Stimulated activated CD8-positive, alpha-beta memory T cell treated with anti-CD3 and anti-CD28 coated beads, Interleukin-4, amount 100 ng/mL, for 4 hours (primary cell): ENCODE measurements at places on chromosomes 13 and 19.

- DNase-seq, result no peak
These were observed 9.3 kb downstream of the RPS9 start for GRCh38 chr19:54209811-54210494.

DNA sequence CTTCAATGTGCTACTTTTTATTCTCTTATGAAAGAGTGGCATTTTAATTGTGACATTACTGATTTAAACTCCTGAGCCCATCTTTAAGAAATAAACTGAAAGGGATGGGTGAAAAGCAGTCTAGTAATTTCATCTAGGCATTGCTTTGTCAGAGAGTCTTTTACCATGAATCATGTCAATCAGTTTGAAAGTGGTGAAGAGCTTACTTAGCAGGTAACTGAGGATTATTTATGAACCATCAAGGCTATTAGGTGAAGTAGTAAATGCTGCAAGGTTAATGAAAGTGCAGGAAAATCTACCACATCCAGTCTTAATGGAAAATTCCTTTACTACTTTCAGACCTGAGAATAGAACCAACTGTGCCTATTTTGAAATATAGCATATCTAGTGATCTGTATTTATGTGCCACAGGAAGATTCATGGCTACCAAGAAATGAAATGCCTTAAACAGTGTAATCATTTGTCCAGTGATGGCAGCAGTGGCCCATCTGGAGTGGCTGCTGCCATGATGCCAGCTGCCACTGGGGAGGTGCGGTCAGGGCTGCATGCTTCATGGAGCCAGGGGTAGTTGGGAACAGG lies 368.9 kb downstream of the SLITRK6 start:
- DNase-seq, result no peak

DNA sequence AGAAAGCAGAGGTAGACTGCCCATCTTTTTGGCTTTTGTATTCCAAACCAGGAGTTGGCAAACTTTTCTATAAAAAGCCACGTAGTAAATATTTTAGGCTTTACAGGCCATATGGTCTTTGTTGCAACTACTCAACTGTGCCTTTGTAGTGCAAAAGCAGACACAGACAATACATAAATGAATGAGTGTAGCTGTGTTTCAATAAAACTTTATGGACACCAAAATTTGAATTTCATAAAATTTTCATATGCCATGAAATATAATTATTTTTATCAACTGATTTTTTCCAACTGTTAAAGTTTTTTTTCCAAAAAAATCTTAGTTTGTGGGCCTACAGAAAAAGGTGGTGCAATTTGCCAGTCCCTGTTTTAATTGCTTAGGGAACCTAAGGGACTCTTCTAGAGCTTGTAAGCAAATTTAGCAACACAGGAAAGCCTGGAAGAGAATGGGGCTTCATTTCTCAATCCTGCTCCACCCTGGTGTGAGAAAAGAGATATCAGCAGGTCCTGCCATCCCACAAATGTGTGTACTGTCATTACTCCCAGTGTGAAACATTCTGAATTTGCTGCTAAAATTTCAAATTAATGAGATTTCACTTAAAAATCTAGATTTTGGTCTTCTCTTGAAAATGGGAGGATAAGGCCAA lies 194.2 kb downstream of the RGCC start:
- no peak for DNase-seq

GRCh38 chr19:48629297-48629598 lies 7.9 kb downstream of the DBP start:
- DNase-seq, result no peak

GRCh38 chr19:6856749-6857372 lies 30.5 kb upstream of the ADGRE1 start:
- no peak for DNase-seq

DNA sequence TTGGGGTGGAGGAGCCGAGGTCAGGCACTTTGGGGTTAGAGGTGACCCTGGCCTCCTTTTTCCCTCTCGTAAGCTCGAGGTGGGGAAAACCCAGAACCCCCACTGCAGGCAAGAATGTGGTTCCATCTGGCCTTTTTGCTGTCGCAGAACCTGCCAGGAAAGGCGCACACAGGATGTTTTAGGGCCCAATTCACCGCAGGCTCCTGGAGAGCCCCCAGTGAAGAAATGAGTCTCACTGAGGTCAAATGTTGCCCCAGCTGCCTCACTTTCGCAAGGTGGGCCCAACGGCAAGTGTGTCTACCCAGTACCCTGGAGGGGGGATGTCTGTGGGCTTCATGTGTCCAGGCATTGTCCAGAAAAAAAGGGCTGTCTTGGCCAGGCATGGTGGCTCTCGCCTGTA lies 61.8 kb downstream of the PEX11G start:
- DNase-seq, result no peak

DNA sequence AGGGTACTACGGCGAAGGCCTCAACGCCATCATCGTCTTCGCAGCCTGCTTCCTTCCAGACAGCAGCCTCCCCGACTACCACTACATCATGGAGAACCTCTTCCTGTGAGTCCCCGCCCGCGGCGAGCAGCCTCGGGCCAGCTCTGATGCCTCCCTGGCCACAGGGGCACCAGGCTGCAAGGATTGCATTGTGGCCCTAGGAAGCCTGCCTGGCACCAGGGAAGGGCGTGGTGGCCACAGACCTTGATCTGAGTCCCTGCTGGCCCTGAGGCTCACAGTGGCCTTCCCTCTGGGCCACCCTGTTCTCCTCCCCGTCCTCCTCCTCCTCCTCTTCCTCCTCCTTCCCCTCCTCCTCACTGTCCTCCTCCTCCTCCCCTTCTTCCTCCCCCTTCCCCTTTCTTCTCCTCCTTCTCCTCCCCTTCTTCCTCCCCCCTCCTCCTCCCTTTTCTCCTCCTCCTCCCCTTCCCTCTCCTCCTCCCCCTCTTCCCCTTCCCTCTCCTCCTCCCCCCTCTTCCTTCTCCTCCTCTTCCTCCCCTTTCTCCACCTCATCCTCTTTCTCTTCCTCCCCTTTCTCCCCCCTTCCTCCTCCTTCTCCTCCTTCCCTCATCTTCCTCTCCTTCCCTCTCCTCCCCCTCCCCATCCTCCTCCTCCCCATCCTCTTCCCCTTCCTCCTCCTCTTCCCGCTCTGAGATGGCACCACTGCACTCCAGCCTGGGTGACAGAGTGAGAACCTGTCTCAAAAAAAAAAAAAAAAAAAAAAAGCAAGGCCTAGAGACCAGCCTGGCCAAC lies 24.4 kb upstream of the NMRK2 start:
- no peak for DNase-seq

- peak; percentile 6 for DNase-seq
These were observed 57.3 kb downstream of the MBD3L2B start for GRCh38 chr19:6963937-6964336.

DNA sequence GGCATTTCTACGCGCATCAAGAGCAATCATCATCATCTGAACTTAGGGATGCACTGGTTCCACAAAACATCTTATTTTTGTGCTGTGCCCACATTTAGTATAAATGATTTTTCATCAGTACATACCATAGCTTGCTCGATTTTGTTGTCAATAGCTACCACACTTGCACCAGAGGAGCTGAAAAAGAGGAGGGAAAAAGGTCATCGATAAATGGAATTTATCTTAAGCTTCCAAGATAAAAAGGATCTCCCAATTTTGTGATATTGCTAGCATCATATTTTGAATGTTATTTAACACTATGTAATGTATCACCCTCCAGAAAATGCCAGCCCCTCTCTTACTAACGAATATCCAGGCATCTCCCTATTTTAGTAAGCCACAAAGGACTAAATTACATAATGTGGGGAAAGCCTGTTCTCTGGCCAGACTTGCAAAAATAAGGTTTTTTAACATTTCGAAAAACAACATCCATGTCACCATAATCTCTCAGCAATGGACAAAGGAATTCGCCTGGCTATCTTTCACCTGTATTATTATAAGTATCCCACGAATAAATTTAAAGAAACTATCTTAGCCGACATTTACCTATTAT lies 62.4 kb downstream of the SERP2 start:
- DNase-seq, result no peak
